ENCODE measurements at places on chromosomes 4 and X.

GRCh38 chr4:140233791-140234696, 80.1 kb upstream of the MAML3 start:
- no peak for DNase-seq

GRCh38 chrX:19673375-19674040, 158.2 kb upstream of the MAP3K15 start:
- DNase-seq: peak; percentile 74

DNA sequence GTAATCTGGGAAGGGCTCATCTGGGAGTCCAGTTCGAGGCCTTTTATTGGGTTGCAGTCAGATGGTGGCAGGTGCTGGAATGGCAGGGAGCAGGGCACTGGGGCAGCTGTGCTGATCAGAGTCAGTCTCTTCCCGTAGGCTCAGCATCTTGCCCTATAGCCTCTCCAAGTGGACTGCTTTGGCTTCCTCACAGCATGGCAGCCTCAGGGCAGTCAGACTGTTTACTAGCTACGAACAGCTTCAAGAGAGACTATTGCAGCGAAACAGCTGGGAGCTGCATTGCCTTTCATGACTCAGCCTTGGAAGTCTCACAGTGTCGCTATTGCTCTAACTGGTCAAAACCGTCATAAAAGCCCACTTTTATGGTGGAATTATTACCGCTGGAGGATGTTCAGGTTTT, 26.8 kb upstream of the DUSP21 start:
- DNase-seq: no peak

DNA sequence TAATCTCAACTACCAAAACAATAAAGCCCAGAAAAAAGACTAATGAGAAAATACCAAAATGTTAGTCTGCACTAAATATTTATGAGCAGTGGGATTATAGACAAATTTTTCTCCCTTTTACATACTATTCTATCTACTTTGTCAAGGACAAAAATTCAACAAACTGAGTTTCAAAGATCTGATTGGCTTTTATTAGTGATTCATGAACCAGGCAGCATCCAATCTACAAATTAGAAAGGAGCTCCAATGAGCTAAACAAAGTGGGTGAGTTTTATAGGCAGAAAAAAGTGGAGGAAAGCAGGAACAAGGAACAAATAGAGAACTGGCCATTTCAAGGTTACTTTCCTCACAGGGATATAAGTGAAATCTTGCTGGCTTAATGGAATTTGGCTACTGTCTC, 24.4 kb upstream of the SH3KBP1 start:
- no peak for DNase-seq

GRCh38 chr4:2649604-2650114, 106.5 kb downstream of the TNIP2 start:
- no peak for DNase-seq

GRCh38 chr4:141570290-141570689, 66.1 kb upstream of the IL15 start:
- DNase-seq: no peak

- no peak for DNase-seq
These were observed 146.8 kb downstream of the DCTD start for GRCh38 chr4:182770259-182770995.

DNA sequence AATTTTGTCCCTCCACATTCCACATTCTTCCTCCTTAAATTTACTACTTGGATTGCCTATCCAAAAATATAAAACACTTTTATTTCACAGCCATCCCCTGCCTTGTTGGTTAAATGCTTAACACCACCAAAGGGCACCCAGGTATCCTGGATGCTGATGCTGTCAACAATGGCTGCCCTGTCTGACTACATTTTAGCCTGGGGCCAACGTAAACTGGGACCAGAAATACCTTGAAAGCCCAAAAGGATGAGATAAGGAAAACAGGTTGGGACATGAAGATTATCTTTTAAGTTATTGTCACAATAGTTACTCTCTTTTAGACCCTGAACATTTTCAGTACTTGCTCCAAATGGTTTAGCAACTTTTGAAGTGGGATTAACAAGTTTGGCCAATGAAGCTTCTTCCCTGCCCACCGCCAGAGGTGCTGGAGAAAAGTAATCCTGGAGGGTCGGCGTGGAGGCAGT, 775 bp upstream of the YIPF6 start:
- DNase-seq: no peak

DNA sequence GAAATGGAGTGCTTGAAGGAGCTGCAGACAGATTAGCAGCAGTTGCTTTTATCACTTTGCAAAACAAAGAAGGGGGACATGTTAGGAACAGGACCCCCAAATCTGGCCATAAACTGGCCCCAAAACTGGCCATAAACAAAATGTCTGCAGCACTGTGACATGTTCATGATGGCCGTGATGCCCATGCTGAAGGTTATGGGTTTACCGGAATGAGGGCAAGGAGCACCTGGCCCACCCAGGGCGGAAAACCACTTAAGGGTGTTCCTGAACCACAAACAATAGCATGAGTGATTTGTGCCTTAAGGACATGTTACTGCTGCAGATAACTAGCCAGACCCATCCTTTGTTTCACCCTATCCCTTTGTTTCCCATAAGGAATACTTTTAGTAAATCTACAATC, 79.6 kb upstream of the GC start:
- DNase-seq: no peak

Data from GM04503 (cell line).